Fibroblast of upper back skin (primary cell): ENCODE measurements at places on chromosomes 11 and 22.
A peak's percentile ranks its signal among the peaks of the same experiment; 100 is the strongest.

- DNase-seq: no peak
These were observed 13.4 kb downstream of the VWCE start for GRCh38 chr11:61281581-61282250.

GRCh38 chr22:25453058-25453457 lies 111.4 kb upstream of the GRK3 start:
- no peak for DNase-seq

DNA sequence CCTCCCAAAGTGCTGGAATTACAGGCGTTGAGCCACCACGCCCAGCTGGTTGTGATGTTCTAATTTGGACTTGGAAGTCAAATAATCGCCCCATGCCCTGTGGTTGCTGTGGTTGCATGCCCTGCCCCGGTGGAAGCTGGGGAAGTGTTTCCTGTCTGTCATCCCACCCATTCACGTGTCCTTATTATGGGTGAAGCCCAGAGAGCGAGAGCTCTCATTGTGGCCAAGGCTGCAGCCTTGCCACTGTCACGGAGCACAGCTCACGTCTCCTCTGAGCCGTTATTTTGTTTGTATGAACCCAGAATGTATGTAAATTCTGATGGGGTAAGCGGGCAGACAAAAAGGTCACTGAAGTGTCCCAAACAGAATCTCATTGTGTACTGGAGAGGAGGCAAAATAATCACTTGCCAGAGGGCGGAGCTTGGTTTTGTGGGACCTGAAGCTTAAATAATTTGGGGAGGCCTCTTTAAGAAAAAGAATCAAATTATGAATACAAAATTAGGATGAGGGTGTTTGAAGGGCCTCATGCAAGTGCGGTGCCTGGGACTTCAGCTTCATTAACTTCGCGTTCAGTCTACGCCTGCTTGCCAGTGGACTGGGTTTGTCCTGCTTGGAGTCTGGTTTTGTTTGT lies 25.8 kb upstream of the TREH start:
- DNase-seq: no peak

DNA sequence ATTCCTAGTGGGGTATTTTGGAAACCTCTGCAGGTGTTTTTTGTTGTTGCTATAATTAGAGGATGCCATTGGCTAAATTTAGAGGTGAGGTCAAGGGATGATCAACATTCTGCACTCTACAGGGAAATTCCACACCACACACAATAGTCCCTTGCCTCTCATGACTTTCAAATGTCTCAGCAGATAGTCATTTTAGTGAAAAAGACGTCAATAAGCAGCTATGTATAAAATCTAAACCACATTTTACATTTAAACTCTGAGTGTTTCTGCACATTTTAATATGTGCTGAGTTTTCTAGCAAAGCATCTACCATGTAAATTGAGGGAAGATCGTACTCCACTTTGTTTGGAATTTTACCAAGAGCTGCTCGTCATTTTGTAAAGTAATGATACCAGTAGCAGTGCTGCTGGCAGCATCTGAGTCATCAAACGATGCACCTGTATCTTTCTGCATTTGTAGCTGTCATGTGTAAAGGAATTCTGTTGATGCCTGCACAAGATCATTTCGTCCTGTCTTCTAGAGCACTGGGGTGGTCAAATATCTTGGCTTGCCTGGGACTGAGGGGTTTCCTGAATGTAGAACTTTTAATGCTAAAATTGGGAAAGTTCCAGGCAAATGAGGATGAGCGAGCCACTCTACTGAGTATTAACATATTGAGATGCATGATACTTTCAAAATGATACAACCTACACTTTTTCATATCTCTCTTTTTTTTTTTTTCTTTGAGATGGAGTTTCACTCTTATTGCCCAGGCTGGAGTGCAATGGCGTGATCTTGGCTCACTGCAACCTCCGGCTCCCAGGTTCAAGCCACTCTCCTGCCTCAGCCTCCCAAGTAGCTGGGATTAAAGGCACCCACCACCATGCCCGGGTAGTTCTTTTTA lies 414.5 kb upstream of the SYN3 start:
- DNase-seq: peak; percentile 28

GRCh38 chr22:20987375-20987774 lies 5.3 kb downstream of the LZTR1 start:
- no peak for DNase-seq

GRCh38 chr11:130300567-130300966 lies 14.2 kb downstream of the ZBTB44 start:
- no peak for DNase-seq

- DNase-seq: peak; percentile 95
These were observed 42.8 kb downstream of the PACS1 start for GRCh38 chr11:66112601-66113499.

- DNase-seq: no peak
These were observed 963.4 kb downstream of the DLG2 start for GRCh38 chr11:84663731-84664130.

- DNase-seq: no peak
These were observed 15.0 kb downstream of the ALKBH3 start for GRCh38 chr11:43895601-43896000.

GRCh38 chr11:116085031-116085635 lies 580.9 kb upstream of the CADM1 start:
- DNase-seq: no peak

DNA sequence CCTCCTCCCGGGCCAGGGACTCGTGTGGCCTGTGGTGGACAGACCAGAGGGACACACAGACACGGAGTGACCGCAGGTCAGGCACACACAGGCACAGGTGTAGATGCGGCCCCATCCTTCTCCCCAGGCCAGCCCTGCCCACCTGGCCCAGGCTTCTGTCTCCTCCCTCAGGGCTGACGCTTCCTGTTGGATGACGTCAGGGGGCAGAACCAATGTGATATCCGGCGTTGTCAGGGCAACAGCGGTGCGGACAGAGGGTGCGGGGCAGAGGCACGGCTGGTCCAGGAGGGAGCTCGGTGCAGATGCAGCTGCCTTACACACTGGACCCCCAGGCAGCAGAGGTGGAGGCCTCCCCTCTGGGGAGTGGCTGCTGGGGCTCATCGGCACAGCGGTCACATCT lies 2.9 kb upstream of the TUBGCP6 start:
- peak; percentile 64 for DNase-seq

DNA sequence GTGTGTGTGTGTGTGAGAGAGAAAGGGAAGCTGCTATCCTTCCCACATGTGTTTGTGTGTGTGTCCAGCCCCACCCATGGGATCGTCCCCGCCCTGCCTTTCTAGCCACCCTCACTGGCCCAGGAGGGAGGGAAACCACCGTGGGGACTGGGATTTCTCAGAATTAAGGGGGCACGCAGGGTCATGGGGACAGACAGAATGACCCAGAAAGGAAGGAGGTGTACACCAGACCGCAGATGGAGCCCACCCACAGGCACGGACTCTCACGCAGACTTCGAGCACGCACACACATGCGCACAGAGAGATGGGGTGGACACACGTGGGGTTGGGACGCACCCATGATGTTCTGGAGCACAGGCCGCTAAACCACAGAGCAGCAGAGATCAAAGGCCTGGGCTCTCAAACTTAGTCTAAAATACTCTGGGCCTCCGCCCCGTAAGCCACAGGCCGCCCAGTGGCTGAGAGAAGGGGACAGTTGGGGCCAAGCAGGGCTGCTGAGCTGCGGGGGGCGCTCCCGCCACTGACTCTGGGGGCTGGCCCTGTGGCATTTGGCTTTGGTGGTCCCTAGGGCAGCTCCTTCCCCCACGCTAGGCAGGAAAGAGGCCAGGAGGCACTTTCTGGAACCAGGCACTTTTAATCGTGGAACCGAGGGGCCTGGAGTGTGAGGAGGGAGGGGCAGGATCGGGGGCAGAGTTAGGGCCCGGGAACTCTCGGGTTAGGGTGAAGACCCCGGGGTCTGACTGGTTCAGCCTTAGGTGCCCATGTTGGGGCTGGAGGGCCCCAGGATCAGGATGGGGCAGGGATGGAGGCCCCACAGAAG lies 1.5 kb downstream of the IFITM5 start:
- DNase-seq: peak; percentile 48

DNA sequence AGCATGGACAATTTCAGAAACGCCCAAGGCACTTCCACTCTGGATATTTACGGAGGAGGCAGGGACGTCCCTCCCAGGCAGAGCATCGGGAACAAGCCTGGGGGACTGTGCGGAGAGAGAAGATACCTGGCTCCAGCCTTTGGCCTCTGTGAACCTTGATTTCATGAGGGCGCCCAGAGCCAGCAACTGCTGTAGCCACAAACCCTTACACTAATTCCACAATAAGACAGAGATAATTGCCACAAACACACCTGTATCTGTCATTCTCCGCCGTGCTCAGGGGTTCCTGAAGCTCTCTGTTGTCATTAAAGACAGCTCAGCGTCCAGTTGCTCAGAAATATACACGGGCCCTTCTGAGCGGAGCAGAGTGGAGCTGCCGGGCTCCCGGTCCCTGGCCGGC lies 1292.1 kb downstream of the TBC1D22A start:
- no peak for DNase-seq

DNA sequence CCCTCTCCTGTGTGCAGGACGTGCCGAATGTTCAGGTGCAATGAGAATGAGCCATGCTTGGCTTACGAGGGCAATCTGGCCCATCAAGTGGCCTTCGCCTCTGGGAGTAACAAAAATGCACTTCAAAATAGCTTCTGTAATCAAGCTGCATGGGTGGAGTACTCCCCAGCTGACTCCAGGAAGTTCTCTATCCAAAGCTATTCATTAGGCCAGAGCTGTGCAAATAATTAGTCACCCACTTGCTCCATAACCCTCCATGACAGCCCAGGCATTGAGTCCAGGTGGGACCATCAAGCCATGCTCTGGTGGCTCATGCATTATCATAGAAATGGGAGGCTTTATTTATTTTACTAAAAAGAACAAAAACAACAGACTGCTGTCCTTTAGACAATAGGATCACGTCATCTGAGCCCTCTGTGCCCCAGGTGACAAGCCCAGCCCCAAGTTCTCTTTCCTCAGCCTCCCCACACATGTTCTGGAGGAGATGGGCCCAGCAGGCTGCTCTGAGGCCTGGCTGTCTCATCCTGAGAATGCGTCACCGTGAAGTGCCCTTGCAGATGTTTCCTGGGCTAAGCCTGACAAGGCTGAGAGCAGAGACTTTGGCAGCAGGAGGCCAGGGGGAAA lies 244.7 kb downstream of the ETS1 start:
- DNase-seq: peak; percentile 73

DNA sequence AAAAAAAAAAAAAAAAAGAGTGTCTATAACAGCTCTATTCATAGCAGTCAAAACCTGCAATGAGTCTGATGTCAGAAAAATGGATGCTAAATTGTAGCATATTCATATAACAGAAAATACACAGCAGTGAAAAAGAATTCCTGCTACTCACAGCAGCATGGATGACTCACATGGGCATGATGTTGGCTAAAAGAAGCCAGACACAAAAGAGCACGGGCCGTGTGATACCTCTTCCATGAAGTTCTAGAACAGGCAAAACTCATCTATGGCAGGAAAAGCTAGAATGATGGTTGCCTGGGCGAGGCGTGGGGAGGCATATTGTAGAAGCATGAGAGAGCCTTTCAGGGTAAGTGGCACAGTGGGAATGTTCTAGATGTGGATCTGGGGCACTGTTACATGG lies 18.9 kb downstream of the PLAAT3 start:
- no peak for DNase-seq

DNA sequence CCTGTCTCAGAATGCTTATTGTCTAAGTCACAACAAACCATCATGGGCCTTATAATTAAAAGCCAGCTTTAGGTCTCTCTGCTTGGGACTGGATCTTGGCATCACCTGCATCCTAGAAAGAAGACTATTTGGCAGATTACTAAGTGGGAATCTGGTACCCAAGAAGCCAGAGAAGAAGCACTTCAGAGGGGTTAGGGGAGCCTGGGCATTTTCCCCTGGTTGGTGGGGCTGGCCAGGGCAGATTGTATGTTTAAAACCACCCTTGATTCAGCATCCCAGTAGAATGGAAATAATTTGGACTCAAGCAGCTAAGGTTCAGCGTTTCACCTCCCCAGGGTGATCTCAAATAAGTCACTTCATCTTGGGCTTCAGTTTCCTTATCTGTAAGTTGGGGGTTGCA lies 193.7 kb downstream of the MIAT start:
- no peak for DNase-seq

- no peak for DNase-seq
These were observed 25.5 kb downstream of the SHISAL1 start for GRCh38 chr22:44287121-44287693.

GRCh38 chr11:27158456-27159334 lies 118.1 kb downstream of the BBOX1 start:
- DNase-seq: peak; percentile 84

DNA sequence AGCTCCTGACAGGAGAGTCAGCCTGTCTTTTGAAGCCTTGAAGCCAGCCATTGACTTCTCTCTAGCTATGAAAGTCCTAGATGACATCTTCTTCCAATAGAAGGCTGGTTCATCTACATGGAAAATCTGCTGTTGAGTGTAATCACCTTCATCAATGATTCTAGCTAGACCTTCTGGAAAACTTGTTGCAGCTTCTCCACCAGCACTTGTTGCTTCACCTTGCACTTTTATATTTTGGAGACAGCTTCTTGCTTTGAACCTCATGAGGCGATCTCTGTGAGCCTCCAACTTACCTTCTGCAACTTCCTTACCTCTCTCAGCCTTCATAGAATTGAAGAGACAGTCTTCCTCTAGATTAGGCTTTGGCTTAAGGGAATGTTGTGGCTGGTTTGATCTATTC lies 58.3 kb downstream of the MYO7A start:
- DNase-seq: no peak

GRCh38 chr11:70782401-70782913 lies 384.1 kb downstream of the CTTN start:
- no peak for DNase-seq

- no peak for DNase-seq
These were observed 15.1 kb downstream of the RHOG start for GRCh38 chr11:3825473-3826154.

DNA sequence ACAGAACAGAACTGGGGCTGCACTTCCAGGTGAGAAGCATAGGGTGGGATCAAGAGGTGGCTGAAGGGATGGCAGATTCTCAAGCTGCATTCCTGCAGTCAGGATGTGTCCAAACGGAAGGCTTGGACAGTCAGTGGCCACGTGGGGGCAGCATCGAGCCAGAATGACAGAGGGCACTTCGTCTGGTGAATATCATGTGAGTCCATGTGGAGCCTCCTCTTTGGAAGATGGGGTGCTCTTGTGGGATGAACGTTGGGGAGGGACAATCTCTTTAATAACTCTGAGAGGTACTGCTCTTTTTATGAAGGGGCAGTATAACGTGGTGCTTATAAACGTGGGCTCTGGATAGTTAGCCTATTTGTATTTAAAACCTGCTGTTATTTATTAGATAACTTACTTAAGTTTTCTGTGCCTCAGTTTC lies 154.9 kb upstream of the NAV2 start:
- DNase-seq: peak; percentile 76

- no peak for DNase-seq
These were observed 32.7 kb upstream of the TEF start for GRCh38 chr22:41348964-41349484.

GRCh38 chr11:94794287-94795168 lies 26.4 kb downstream of the AMOTL1 start:
- DNase-seq: peak; percentile 96

- DNase-seq: no peak
These were observed 72.1 kb upstream of the CD44 start for GRCh38 chr11:35066783-35067423.

DNA sequence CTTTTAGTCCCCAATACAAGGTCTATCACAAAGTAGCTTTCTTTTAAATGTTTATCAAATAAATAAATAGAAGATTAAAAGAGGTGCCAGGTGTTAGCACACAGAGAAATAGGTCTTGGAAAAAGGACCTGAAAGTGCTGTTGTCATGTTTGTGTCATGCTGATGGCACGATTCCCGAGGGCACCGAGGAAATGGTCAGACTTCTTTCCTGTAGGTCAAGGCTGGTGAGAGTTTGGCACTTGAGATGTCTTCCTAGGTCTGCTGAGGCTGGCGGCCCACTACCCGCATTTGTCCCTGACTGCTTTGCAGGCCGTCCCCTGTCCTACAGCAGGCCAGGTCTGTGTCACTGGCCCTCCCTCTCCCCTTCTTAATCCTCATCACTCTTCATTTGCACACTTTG lies 112.1 kb downstream of the ATXN10 start:
- no peak for DNase-seq
